ENCODE measurements at places on chromosomes 16 and 17.

- no peak for DNase-seq
Observed at GRCh38 chr17:3503285-3503684, 27.5 kb downstream of the ASPA start.

DNA sequence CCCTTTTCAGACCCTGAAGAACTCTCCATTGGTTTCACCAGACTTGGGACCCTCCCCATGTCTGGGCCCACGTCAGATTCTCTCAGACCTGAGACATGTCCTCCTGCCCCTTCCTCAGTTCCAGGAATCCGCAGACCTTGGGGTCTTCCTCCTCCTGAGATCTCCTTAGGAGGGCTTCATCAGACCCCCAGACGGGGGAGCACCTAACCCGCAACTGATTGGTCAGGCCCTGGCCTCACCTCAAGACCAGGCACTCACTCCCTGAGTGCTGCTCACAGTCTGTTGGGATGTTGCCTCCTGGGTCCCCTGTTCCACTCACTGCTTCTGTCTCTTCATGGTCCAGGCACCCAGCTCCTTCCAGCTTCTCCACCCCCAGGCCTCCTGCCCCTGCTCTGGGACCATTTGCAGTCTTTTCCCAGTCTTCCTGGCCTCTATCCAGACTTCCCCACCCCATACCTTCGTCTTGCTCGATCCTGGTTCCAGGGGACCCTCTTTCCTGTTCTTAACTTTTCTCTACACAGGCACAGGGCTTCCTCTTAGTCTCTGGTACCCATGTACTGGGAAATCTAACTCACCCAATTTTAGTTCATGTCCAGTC is 1.2 kb downstream of the GID4 start:
- DNase-seq = no peak

DNA sequence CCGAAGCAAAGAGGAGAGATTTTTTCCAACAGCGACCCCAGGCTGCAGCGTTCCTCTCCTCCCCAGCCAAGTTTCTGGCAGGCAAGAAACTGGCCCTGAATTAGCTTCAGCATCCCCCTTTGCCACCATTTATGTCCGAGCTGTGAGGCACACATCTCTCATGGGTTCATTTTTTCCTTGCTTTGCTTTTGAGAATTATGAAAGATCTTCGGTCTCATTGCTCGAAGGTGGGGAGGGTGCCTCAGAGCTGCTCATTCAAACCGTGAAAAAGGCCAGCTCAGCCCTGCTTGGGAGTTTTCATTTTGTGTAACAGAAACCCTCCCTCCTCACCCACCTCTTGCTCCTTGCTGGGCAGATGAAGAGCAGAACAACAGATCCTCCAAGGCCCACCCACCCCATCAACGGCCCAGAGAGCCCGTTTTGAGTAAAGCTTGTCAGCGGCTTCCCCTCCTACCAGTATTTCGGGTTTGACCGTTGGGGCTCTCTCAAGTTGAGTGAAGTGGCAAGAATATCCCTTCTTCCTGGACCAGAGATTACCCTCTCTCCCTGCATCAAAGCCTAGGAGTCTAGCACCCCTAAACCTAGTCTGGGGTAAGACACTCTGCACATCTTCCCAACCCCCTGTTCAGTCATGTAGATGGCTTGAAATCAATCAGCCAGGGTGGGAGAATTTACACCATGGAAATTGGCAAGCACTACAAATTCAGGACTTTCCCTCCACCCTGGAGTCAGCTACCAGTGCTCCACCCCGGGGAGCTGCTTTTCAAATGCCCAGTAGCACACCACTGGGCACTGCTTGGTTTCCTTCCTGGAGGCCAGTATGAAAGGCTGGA is 1.8 kb downstream of the CCR7 start:
- no peak for DNase-seq

- no peak for DNase-seq
Observed at GRCh38 chr16:87072101-87072500, 245.1 kb downstream of the C16orf95 start.

DNA sequence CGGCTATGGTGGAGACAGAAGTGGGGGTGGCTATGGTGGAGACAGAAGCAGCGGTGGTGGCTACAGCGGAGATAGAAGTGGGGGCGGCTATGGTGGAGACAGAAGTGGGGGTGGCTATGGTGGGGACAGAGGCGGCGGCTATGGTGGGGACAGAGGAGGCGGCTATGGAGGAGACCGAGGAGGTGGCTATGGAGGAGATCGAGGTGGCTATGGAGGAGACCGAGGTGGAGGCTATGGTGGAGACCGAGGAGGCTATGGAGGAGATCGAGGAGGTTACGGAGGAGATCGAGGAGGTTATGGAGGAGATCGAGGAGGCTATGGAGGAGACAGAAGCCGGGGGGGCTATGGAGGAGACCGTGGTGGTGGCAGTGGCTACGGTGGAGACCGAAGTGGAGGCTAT is 24.1 kb downstream of the HEATR9 start:
- no peak for DNase-seq

GRCh38 chr16:1792836-1793577 is 498 bp downstream of the IGFALS start:
- DNase-seq = no peak

DNA sequence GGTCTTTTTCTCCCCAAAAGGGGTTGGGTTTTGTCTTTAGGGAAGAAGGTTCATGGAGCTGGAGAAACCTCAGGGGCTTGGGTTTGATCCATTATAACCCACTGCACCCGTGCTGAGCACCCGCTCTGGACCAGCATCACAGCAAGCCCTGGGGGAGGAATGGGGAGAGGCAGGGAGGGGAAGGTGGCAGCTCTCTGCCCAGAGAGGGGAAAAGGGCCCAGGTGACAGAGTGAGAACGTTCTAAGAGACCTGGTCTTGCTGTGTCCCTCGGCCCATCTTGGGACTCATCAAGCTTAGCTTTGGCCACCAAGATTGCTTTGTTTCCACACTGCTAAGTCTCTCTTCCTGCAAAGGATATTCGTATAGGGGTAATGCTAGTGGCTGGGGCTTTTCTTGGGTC is 38.2 kb upstream of the TAC4 start:
- DNase-seq = no peak

- DNase-seq = no peak
Observed at GRCh38 chr17:56317351-56318208, 164.3 kb downstream of the ANKFN1 start.

DNA sequence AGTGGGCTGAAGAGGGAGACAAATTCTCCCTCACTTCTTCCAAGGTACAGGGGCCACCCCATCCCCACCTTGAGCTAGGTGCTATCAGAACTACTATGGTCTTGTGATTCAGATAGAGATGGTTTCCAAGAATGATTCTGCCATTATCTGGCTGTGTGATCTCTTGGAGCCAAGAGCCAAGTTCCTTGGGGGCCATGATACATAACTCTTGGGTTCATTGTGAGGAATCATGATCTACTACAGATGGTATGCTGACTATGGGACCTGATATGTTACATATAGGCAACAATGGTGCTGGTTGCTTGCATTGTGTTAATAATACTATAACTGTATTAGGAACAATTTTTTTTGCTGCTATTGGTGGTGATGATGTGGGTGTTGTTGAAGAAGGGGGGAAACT is 45.7 kb downstream of the DYNLRB2 start:
- no peak for DNase-seq

DNA sequence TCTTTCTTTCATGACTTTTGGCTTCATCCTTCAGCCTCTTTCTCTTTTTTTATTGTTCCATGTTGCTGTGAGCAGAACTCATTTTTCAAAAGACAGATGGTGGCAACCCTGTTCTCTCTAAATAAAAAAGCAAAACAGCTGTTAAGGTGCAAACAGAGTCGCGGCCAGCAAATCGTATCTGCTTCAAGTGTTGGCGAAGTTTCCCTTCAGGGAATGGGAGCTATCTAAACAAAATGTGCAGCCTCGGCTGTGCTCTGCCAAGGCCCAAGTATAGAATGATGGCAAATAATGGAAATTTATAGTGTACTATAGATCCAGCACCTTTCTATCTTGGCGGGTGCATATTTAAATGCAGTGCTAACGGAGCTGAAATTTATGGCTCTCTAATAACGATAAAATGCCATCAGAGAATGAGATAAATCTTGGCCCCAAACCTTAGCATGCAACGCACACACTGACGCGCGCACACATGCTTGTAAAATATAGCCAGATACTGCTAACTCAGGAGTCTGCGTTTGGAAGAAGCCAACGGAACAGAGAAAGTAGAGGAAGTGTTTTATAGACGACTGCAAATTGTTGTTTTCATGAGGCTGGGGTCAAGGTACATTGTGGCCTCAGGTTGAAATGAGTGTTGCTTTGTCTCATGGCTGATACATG is 315.5 kb upstream of the RBFOX1 start:
- no peak for DNase-seq

- peak; percentile 78 for DNase-seq
Observed at GRCh38 chr17:7835814-7836595, 2.0 kb downstream of the KDM6B start.

DNA sequence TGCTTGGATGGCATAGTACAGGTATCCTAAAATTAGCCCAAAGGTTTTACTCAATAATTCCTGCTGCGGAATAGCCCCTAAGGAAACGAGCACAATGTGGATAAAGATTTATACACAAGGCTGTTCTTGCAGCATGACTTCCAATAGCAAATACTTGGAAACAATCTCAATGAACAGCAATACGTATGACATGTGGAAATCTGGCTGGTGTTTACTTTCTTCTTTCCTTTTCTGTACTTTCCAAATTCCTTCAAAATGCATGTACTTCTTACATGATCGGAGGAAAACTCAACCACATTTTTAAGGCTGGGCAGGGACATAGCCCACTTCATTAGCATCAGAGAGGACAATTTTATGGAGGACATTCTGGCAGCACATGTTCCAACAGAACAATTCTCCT is 86.6 kb downstream of the C16orf95 start:
- no peak for DNase-seq

DNA sequence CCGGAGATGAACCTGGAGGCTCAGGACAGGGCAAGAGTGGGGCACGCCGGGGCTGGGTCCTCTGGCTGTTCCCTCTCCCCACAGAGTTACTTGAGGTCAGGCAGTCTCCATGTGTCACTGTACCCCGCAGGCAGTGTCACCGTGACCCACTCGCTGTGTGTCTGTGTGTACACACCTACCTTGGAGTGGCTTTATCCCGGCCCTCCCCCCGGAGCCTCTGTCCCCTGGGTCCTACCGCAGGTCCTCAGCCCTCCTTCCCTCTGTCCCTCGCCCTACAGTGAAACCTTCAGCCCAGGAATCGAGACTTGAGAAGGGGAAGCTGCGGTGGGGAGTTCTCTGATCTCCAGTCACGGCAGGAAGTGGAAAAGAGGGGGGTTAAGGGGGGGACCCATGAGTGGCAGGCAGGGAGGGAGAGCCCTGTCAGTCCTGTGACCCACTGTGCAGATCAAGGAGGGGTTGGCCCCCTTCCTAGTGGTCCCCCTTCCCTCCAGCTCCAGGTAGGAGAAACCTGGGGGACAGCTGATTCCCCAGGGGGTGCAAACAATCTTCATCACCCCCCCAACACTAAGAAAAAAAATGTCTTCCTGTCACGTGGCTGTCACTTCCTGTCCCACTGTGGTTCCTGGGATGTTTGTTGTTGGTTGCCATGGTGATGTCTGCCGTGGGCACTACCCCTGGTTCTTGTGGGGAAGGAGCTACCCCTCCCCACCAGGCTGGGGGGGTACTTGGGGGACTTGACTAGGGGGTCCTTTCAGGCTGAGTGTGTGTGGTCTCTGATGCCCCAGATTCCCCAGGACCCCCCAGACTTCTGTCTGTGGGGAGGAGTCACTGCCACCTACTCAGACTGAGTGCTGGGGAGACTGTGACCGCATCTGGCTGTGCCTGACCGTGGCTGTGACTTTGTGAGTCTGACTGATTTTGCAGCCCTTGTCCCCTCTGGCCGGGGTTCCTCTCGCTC is 13.7 kb downstream of the RARA start:
- DNase-seq = peak; percentile 96

DNA sequence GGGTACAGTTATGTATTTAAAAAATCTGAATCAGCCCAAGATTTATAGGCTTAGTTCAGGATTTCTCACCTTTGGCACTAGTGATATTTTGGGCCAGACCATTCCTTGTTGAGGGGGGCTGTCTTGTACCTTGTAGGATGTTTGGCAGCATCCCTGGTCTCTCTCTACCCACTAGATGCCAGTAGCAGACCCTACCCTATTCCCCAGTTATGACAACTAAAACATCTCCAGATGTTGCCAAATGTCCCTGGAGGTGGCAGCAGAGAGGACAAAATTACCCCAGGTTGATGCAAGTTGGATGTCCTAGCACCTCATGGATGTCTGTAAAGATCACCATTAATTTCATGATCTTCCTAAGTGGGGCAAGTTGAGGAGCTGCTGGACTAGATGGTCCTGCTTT is 45.8 kb downstream of the SYT17 start:
- no peak for DNase-seq

DNA sequence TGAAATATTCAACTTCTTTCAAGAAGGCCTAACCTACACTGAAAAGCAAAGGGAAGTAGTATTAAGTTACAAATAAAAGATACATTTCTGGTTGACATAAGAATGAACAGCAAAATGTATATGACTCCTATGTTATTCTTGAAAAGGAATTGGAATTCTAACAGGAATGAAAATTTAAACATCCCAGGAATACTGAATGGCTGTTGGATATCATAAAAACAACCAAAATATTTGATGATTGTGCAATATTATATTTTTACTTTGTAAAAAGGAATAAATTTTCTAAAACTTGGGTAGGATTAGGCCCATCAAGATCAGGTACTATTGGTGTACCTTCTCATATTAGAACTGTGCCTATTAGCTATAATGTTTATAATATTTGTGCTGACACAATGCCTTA is 50.0 kb downstream of the CYB5B start:
- no peak for DNase-seq

GRCh38 chr16:50751528-50751927 is 9.6 kb downstream of the CYLD start:
- DNase-seq = no peak

DNA sequence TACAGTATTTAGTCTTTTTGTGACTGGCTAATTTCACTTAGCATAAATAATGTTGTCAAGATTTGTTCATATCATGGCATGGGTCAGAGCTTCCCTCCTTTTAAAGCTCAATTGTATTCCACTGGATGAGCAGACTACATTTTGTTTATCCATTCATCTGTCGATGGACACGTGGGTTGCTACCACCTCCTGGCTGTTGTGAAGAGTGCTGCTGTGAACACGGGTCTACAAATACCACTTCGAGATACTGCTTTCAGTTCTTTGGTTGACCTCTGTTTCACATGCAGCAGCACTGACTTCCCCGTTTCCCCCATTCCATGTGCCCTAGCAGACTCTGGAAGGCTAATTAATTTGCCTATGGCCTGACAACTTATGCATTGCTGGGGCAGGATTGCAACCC is 285.4 kb downstream of the SHISA9 start:
- DNase-seq = no peak

DNA sequence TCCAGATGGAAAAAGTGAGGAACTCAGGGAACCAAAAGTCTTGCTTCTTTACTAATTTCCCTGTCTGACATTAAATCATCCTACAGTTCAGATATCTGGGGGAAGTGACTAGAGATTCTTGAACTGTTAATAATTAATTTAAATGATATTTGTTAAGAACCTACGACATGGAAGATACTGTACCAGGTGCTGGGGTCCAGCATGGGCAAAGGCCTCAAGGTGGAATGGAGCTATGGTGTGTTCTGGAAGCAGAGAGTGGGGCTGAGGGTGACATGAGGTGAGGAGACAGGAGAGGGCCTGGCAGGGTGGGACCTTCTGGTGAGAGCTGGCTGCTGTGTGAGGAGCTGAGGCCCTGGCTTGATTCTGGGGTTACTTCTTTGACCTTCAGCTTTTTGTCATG is 6.0 kb upstream of the CCL2 start:
- DNase-seq = no peak

GRCh38 chr16:22388101-22388644 is 13.8 kb upstream of the CDR2 start:
- no peak for DNase-seq

GRCh38 chr17:80035937-80036714 is at the start of gene CCDC40:
Gene CCDC40, plus strand, starts transcription at chr17:80036642. Its CDS starts 21 bp downstream, at chr17:80036663.
- DNase-seq = peak; percentile 95

- DNase-seq = no peak
Observed at GRCh38 chr17:77435272-77436057, 294.7 kb downstream of the SEC14L1 start.
